Activated T-cell treated with anti-CD3 and anti-CD28 coated beads, Interleukin-2, amount 50 U/mL, for 72 hours (primary cell): ENCODE measurements at places on chromosomes 1 and 21. TPM values are rescaled to one million over a fixed set of nuclear protein-coding genes. Genes with fewer than 3 reads are reported as not detected.

DNA sequence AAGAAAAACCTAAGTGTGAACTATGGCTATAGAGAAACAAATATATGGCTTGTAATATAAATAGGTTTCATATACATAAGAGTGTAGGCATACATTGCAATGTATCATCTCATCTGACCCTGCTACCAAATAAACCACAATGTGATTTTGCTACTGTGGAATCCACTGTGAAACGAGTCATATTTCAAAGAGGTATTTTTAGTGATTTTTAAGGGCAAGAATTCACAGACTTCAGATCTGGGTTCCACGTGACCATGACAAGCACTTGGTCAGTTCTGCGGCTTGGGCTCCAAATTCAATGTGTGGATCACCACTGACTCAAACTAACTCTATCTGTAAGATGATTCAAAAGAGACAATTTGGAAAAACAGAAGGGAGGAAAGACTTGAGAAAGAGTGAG, 147.0 kb upstream of the ERG start:
- DNase-seq: no peak

DNA sequence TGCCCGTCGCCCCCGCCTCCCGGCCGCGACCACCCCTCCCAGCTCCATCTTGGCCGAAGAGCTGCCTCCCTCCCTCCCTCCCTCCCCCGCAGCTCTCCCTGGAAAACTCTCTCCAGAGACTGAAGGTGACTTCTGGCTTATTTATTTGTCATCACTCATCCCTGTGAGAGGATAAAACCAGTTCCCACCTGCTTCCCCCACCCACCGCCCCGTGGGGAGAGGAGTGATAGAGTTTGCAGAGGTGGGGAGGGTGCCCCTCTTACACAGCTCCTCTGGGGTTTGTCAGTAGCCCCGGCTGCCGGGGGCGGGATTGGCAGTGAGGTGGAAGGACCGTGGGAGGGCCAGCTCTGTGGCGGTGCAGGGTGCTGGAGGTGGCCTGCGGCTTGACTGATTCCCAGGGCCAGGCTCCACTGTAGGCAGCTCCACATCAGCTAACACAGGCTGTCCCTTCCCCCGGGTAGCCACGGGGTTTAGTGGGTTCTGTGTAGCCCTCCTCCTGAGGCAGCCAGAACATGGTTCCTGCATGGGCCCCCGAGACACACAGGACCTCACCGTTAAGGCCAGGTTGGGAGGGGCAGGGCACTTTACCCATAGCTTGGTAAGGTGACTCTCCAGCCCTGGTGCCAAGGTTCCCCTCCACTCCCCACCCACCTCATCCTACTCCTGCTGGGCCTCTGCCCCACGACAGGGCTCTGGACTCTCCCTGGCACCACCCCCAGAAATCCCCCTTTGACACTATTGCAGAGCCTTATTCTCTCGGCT, 62.2 kb downstream of the ELK4 start:
- DNase-seq: no peak

Gene CYP4X1
- total RNA-seq: not detected

GRCh38 chr1:147243228-147243685, 773 bp downstream of the CHD1L start:
- DNase-seq: peak; percentile 44

Gene LRRC71
- total RNA-seq: not detected

Gene CTXND2
- not detected for total RNA-seq

- no peak for DNase-seq
Observed at GRCh38 chr1:247548769-247549182, at the start of gene GCSAML. TSS of gene GCSAML (plus strand) at chr1:247549134. CDS start at chr1:247549192, 58 bp downstream.

- DNase-seq: no peak
Observed at GRCh38 chr1:38953433-38953860, 11.8 kb upstream of the RHBDL2 start.

Gene PROK1
- total RNA-seq: 0.17 TPM

GRCh38 chr1:97192872-97193572, 471.4 kb downstream of the PTBP2 start:
- DNase-seq: no peak

Gene AUNIP
- total RNA-seq: 9.9 TPM

GRCh38 chr21:22871692-22872091, 1873.5 kb downstream of the NCAM2 start:
- DNase-seq: no peak

Gene LRRC39
- total RNA-seq: 0.86 TPM

GRCh38 chr1:8701794-8702471, 115.5 kb downstream of the RERE start:
- peak; percentile 13 for DNase-seq

Gene PAPPA2
- 3.3 TPM for total RNA-seq

DNA sequence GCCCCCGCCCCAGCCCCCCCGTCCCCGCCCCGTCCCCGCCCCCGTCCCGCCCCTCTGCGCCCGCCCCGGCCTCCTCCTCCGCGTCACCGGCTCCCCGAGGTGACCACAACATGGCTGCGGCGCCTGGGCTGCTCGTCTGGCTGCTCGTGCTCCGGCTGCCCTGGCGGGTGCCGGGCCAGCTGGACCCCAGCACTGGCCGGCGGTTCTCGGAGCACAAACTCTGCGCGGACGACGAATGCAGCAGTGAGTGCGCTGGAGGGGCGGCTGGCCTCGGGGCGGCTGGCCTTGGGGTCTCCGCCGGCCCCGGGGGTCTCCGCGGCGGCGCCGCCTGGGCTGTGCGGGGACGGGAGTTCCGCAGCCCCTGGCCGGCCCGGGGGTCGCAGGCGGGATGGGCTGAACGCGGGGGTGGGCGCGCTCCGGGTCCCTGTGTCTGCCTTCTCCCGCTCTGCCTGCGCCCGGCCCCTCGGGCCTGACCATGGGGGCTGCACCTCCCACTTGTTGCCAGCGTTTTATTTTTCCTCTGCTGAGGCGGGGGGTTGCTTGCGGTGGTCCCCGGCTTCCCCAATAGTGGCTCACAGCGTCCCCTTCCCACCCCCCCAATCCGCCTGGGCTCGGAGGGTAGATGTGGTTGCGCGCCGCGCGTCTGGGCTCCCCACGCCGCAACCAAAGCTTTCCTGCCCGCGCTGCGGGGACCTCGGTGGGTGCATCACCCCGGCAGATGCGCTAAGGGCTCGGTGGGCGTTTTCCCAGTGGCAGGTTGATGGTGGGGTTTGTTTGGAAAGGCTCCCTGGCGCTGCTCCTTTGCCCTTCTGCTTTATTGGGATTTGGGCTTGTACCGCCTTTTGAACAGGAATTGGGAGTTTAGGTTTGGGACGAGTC, at the start of gene MIA3:
Gene MIA3, plus strand, starts transcription at position 97 of the 879 bp plus-strand sequence. Its CDS starts 14 bp downstream, at position 111.
- DNase-seq: peak; percentile 84

- no peak for DNase-seq
Observed at GRCh38 chr21:16195538-16195910, 465.7 kb downstream of the USP25 start.

Gene OR2T33
- not detected for total RNA-seq

Gene KCNJ10
- 0.65 TPM for total RNA-seq

- DNase-seq: no peak
Observed at GRCh38 chr1:223745731-223746130, 33.4 kb downstream of the CAPN2 start.

Gene PRPF38B
- total RNA-seq: 86.3 TPM

Gene NPHP4
- total RNA-seq: 14.5 TPM

DNA sequence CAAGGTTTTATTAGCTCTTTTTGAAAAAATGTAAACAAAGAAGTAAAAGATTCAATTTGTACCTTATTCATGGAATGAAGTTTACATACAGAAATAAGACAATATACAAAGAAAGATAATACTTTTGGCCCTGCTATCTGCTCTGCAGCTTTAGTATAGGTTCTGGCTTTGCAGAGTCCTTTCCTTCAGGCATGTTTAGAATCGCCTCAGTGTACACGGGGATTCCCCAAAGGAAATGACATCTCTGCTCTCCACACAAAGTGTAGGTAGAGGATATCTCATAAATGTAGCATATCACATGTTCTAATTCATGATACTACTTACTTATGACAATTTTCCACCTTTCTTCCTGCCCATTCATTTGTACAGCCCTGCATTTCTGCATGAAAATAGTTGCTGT, 222.6 kb upstream of the DPYD start:
- no peak for DNase-seq

Gene ZNF692
- total RNA-seq: 42.8 TPM

GRCh38 chr1:156973417-156973816, 53.0 kb downstream of the LRRC71 start:
- no peak for DNase-seq

Gene APCS
- not detected for total RNA-seq

- DNase-seq: no peak
Observed at GRCh38 chr21:37550618-37551330, 184.2 kb downstream of the DYRK1A start.

DNA sequence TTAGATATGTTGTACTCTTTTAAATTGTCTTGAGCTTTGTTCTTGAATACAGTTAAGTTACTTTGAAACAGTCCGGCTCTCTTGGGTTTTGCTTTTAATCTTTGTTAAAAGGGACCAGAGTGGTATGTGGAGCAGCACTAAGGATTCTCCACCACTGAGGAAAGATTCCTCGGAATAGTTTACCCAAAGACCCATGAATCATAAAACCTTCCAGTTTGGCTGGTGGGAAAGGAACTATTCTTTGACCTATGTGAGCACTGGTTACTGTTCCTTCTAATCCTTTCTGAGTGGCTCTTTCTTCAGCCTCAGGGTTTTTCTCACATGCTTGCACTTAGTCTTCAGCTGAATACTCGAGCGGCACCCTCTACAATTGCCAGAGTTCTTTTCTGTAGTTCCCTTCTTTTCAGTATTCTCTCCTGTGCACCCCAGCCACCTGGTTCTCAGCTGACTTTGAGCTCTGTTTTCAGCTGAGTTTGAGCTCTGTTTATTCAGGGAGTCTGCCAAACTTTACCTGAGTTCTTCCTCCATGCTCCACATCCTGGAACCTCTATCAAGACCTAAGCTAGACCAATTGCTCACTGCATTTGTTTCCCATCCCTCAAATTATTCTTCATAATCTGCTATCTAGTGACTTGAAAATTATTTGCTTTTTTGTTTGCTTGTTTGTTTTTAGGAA, 253.8 kb upstream of the PLXNA2 start:
- DNase-seq: no peak
